Suppressor macrophage treated with lipopolysaccharide for 1 hour (primary cell): ENCODE measurements at places on chromosomes 7 and 10.

- peak; percentile 78 for DNase-seq
Observed at GRCh38 chr7:142459551-142459963, 201.7 kb upstream of the PRSS58 start.

- peak; percentile 80 for DNase-seq
Observed at GRCh38 chr7:37832194-37832593, 16.2 kb upstream of the NME8 start.

DNA sequence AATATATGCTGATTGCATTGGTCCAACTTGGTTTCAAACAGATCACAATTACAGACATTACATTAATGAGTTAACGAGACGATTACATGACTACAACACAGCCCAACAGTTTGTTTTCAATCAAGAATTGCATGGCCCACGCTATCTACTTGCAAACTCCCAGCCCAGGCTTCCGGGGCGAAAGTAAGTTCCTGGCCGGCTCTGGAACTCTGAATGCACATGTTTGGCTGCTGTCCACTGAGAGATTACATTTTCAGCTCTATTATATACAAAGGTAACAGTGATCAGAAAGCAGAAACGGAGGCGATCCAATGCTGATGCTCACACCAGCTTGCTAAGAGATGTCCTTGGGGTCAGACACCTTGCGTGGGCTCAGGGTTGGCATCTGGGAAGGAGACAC, 206.3 kb downstream of the FANK1 start:
- no peak for DNase-seq

- DNase-seq = peak; percentile 2
Observed at GRCh38 chr7:24477398-24478136, 95.7 kb upstream of the PALS2 start.

- no peak for DNase-seq
Observed at GRCh38 chr10:131838966-131839742, 61.7 kb upstream of the PPP2R2D start.

DNA sequence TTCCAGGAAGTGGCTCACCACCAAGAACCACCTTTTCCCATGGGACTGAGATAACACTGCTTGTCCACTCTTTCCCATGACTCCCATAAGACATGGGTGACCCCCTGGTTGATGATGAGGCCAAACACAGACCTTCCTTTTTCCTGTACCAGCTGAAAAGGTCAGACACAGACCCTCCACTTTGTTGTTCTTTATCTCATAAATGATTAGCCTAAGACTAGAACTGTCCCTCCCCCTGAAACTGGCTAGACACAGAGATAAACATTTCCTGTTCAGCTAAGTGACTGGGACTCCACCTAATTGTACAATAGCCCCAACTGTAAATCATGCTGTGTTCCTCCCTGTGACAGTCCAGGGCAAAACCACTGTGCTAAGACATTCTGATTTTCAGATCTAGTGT, 8.2 kb upstream of the NRG3 start:
- DNase-seq = no peak
